ENCODE measurements at places on chromosomes 5 and 9.

- no peak for DNase-seq
These were observed 325.1 kb downstream of the GADD45G start for GRCh38 chr9:89929673-89930480.

- DNase-seq = no peak
These were observed 195.6 kb downstream of the SPOCK1 start for GRCh38 chr5:137303509-137303908.

- no peak for DNase-seq
These were observed 551.9 kb downstream of the BNC2 start for GRCh38 chr9:16318516-16319060.

- no peak for DNase-seq
These were observed 13.0 kb downstream of the SLC25A25 start for GRCh38 chr9:128081056-128081455.

DNA sequence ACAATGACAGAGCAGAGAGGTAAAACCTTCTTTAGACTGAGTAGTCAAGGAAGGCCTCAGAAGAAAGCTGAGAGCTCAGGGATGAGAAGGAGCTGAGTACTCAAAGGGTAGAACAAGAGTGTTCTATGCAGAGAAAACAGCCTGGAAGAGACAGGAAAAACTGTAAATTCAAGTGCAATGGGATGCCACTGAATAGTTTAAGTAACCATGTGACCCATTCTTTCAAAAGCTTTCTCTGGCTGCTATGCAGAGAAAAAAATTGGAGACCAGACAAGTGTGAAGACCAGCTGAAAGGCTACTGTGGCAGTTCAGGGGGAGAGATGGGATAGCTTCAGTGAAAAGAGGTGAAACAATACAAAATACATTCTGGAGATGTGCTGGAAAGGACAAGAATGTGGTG, 61.3 kb upstream of the RNF38 start:
- no peak for DNase-seq
